ENCODE measurements at places on chromosomes 12 and 14.

GRCh38 chr12:120495186-120495730, 655 bp upstream of the DYNLL1 start:
- DNase-seq, result no peak

- peak; percentile 51 for DNase-seq
Measured at GRCh38 chr12:132766380-132767085, 4.9 kb upstream of the ANKLE2 start.

DNA sequence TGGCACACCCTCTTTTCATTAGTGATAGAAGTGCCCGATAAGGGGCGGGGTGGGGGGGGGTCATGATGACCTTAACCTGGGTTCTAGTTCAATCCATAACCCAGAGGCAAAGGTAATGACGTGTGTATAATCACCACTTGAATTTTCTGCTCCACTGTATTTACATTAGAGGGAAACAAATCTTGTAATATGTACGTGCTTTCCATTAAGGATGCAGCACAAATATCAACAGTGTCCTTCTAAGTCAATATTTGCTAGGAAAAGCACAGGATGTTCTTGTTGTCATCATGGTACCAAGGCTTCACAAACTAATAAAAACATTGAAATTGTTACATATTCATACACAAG, 121.2 kb upstream of the SLC38A2 start:
- no peak for DNase-seq

DNA sequence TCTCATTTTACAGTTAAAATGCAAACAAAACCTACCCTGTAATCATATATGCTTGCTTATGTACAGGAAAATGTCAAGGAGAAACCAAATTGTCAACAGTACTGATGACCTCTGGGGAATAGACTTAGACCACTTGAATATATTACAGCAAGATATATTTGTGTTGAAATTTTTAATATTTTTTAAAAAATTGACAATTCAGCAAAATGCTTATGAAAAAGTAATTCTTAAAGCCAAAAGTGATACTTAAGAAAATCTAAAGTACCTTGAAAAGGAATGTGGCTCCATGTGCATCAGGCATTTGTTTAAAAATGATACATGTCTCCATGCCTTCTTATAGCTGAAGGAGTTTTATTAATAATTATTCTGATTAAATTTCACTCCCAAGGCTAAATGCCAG, 49.2 kb downstream of the PTPN21 start:
- no peak for DNase-seq

GRCh38 chr12:6367969-6368892, 7.1 kb downstream of the SCNN1A start:
- peak; percentile 68 for DNase-seq

- peak; percentile 46 for DNase-seq
Measured at GRCh38 chr12:55816881-55817344, 611 bp downstream of the SARNP start.

DNA sequence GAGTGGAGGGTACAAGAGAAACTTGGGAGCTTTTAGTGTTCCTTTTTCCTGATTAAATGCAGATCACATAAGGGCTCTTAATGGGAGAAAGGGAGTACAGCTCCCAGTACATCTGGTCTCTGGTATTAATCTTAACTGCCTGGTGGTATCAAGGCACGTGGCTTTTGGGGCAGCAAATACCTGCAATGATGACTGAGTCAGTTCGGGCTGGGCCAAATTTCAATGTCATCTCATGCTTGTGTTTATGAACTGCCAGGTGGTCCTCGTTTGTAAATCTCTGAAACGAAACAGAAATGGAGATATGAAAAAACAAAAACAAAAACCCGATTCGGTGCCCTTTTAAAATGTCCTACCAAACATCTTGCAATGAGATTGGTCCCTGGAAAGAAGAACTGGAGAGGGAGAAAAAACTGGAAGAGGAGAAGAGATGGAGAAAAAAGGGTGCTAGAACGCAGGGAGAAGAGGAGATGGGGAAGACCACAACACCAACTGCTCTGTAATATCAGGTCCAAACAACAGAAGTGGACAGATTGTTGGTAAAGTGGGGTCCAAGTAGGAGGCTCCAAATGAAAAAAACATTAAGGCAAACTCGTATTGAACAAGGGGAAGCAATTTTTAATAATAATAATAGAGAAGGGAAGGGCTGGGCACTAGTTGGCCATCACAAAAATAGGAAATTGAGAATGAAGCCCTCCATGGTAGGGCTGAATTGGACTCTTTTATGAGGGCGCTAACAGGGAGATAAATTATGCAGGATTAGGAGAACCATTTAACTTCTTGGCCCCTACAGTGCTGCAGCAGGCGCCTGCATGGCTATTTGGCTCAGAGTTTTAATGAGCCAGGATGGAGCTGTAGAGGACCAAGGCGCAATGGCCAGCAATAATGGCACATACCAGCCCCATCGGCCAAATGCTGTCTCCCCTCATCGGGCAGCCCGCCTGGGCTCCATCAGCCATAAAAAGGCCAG, 45.4 kb upstream of the NPFF start:
- DNase-seq, result no peak

DNA sequence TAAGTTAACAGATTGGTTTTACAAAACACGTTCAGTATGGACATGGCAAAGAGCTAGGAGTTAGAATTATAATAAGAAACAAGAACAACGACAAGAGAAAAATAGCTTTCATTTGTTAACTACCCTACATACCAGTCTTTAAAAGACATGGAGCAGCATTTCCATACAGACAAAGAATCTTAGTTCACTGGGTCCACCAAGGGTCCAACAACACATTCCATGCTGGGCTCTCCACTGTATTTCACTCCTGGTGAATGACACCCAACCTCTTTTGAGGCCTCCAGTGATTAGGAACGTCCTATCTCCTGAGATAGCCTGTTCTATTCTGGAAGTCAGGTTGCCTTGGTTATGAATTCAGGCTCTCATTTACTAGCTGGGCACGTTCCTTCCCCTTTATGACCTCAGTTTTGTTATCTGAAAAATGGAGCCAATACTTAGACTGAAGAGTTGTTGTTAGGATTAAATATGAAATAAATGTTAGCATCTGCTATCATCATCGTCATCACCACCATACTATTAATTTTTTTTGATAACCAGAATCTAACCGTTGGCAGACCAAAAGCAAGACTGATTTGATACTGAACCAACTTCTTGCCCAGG, 37.7 kb downstream of the C12orf75 start:
- no peak for DNase-seq

GRCh38 chr12:52975204-52975603, 26.3 kb downstream of the KRT18 start:
- DNase-seq, result no peak

- DNase-seq, result no peak
Measured at GRCh38 chr12:40727774-40728483, 35.7 kb downstream of the CNTN1 start.

GRCh38 chr12:77992760-77993159, 162.1 kb downstream of the NAV3 start:
- no peak for DNase-seq

DNA sequence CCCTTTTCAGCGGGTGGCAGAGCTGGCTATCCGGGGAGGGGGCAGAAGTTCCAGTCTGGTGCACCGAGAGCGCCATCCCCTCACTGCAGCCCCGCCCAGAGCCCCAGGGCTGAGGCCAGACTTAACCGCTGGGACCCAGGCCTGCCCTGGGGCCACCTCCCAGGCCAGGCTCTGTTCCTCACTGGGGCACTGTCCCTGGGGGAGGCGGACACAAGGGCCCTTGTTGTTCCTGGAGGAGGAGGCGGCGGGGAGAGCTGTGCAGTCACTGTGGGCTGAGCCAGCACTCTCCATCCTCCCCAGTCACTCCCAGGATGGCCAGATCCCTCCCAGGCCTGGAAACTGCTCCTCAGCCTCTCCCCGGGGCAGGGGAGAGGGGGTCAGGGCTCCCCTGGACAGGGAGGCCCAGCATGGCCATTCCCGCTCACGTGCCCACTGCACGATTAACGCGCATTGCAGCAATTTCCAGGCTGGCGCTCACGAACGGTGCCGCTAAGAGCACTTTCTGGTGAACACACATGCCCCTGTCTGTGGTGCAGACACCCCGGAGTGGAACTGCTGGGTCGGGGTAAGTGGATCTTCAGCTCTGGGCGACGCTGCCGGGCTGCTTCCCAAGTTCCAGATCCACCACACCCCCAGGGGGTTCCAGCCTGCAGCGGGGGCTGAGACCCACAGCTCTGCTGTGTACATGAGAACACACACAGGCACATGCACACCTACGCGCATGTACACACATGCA, 89.8 kb upstream of the SFSWAP start:
- DNase-seq, result no peak

DNA sequence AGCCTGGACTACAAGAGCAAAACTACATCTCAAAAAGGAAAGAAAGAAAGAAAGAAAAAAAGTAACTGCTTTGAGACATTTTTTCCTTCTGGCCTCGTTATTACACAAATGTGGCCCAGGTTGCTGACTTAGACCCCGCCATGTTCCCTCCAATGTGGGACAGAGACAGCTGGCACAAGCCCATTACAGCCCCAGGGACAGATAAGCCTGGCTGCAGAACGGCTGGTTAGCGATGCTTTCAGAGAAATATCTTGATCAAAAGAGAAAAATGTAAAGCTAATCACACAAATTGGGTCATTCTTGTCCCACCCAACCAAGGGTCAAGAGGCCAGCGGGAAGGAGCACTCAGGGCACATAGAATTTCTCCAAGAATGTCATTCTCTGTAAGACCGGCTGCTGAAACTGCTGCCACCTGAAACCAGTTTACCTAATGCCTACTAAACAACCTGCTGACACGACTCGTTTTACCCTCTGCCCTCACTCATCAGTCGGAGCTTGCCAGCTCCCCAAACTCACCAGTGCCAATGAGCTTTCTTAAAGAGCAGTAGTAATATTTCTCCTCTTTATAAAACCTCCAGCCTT, 63.1 kb downstream of the TNFAIP2 start:
- no peak for DNase-seq

GRCh38 chr14:81209167-81209836, 11.5 kb downstream of the GTF2A1 start:
- no peak for DNase-seq

GRCh38 chr12:68416826-68417225, 84.7 kb upstream of the MDM1 start:
- DNase-seq, result no peak

GRCh38 chr12:76874491-76875190, 4.2 kb downstream of the CSRP2 start:
- no peak for DNase-seq

- no peak for DNase-seq
Measured at GRCh38 chr14:56211844-56212243, 93.6 kb downstream of the PELI2 start.

Data from hematopoietic multipotent progenitor cell treated with erythropoietin and hydrocortisone succinate and interleukin-3 and kit ligand, for 8 days (in vitro differentiated cells).